ENCODE measurements at places on chromosomes 12 and 14.

GRCh38 chr12:50786498-50787231 lies 22.8 kb downstream of the ATF1 start:
- no peak for DNase-seq

DNA sequence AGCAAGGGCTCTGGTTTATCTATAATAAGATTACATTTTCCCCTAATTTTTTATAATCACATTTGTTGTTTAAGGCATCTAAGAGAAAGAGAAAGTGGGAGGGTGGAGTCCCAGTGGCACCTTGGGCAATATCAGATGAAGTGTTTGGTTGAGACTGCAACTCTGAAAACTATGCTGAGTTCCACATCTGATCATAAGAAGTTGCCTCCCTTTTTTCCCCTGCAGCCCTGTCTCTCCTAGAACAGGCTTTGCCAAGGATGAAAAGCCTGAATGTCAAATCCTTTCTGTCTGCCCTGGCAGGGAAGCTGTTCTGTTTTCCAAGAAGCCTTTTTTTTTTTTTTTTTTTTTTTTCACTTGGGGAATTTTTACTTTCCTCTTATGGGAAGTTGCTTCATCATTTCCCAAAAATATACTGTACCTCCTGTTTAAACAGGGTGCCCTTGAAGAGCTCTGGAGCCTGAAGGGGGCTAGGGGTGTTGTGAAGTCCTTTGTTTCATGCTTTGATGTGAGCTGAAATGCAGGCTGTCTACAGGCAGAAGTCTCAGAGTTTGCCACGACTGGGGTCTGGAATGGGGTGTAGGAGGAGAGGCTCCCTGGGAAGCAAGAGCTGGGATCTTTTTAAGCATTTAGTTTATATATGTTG lies 71.3 kb downstream of the SUSD6 start:
- DNase-seq: peak; percentile 17

DNA sequence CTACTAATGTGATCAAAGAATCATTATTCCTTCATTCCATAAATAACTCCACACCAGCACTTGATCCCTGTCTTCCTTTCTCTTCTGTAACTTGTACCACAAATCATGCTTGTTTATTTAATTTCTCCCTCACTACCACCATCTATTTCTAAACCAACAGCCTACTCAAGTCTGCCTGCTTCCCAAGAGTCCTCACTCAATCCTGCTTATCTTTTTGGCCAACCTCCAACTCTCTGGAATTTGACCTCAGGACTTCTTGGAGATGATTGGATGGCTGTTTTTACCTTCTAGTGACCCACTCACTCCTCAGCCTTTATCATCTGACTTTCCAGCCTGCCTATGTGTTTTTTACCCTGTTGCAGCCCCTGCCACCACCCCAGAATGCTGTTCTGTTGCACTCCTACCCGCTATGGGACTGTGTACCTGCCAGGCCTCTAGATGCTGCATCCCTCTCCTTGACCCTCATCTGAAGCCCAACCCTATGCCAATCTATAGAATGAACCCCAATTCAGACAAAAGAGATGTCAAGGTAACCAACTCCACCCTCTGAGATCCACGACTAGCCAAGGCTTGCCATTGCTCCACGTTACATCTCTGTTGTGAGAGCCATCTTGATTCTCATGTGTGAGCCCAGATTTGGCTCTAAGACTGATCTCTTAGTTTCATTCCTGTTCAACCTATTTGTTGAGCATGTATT lies 150.2 kb upstream of the PLEKHG7 start:
- no peak for DNase-seq

DNA sequence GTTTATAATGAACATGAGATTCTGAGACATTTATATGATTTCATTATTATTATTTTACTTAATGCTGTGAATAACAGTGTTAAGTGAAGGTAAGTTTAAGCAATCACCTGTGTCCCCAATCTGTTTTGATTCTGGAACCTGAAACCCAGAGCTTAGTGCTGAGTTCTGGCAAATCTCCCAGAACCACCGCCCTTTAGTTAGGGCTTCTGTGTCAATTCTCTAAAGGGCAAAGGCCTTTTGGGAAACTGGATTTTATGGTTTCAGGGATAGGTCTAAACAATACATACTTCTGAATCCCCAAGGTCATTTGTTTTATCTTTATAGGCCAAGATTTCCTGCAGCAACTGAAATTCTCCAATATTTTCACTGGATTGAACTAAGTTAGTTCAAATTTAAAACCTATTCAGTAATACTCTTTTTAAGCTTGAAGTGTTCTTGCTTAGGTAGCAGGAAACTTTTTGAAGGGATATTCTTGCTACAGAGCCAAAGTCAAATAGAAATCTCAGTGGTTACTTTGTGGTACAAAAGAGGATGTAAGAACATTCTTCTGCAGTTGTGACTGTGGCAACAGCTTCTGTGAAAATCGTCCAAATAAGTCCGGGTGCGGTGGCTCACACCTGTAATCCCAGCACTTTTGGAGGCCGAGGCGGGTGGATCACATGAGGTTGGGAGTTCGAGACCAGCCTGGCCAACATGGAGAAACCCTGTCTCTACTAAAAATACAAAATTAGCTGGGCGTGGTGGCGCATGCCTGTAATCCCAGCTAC lies 10.0 kb upstream of the PKP2 start:
- DNase-seq: peak; percentile 19

- DNase-seq: no peak
Observed at GRCh38 chr12:112032292-112032691, 19.1 kb downstream of the ERP29 start.

DNA sequence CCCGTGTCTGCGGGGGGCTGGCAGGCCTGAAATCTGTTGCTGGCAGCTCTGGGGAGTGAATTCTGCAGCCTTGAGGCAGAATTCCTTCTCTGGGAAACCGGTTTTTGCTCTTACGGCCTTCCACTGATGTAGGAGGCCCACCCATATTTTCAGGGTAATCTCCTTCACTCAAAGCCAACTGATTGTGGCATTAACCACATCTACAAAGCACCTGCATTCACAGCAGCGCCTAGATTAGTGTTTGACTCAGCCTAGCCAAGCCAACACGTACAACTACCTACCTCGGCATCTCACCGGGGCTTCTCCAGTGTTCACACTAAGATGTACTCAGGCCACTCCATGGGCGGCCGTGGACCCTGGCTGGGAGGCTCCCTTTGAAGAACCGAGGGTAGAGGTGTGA lies 15.8 kb downstream of the C12orf43 start:
- DNase-seq: no peak

Data from activated T-cell treated with anti-CD3 and anti-CD28 coated beads, Interleukin-2, amount 50 U/mL, for 48 hours (primary cell).